Dermis microvascular lymphatic vessel endothelial cell (primary cell): ENCODE measurements at places on chromosomes 4 and X. TPM values are rescaled to one million over a fixed set of nuclear protein-coding genes. Genes with fewer than 3 reads are reported as not detected.
A peak's percentile ranks its signal among the peaks of the same experiment; 100 is the strongest.

Gene HPGD
- not detected in 2 replicates for total RNA-seq

Gene PPP2R2C
- total RNA-seq: 0.39 and 0.89 TPM in 2 replicates

Gene PDE6B
- 3.2 and 9.5 TPM in 2 replicates for total RNA-seq

Gene VSIG1
- 0.13 TPM in 2 replicates for total RNA-seq

DNA sequence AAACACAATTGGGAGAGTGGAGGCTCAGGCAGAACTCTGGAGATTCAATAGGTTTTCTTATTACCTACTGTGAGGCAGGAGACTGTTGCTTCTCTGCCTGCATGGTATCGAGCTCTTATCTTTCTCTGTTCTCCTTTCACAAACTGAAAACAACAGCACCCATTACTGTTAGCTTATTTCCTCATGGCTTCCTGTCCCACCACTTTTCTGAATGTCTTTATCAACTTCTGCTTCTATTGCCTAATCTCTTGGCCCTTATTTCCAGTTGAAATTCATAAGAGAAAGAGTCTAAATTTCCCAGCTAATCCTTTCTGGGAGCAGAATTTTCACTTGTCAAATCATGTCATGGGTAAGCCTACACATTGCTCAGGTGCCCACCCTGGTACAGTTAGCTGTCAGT lies 46.8 kb upstream of the NDST3 start:
- DNase-seq: no peak

DNA sequence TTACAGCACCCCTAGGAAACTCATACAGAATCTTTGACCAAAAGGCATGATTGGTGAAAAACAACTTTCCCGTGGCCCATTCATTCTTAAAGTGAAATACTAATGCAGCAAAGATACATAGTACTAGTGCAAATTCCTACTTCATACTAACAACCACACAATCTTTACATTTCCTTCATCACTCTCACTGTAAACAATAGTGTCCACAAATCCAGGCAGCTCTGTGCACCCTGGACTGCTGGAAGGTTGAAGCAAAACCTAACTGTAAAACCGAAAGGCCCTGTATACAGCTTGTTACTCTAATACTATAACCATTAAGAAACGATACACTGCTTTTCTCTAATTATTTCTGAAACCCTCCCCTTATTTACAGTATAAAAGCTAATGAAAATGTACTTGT lies 82.6 kb downstream of the SH3RF1 start:
- no peak for DNase-seq

GRCh38 chr4:114879916-114880669 lies 233.3 kb downstream of the NDST4 start:
- DNase-seq: no peak

- no peak for DNase-seq
Measured at GRCh38 chr4:151238477-151238876, 38.5 kb upstream of the PRSS48 start.

DNA sequence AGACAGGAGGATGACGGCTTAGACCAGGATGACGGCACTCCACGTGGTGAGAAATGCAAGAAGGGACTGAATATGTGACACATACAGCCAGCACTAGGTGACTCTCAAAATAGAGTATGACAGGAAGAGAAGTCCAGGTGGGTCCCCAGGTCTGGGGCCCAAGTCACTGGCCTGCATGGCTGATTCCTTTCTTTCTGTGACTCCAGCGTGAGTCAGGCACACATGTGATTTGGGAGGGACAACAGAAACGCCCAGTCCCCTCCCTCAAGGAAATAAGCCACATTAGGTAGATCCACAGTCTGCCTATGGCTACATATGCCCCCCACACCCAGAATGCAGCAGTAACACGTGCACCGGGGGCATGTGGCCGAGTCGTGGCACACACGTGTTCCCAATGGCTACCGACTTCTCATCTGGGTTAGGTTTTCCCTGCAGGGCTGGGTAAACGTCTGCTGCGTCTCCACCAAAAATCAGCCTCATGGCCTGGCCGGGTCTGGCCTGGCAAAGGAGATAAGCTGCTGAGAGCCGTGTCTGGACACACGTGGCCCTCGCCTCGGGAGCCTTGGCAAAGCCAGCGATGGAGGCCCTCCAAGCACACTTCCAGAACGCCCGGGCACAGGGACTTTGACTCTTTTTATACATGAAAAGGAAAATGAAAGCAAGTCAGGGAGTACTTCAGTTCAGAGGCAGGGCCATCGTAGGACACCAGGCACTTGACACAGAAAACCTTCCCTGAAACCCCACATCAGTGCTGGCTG lies 19.3 kb downstream of the SEL1L3 start:
- no peak for DNase-seq

DNA sequence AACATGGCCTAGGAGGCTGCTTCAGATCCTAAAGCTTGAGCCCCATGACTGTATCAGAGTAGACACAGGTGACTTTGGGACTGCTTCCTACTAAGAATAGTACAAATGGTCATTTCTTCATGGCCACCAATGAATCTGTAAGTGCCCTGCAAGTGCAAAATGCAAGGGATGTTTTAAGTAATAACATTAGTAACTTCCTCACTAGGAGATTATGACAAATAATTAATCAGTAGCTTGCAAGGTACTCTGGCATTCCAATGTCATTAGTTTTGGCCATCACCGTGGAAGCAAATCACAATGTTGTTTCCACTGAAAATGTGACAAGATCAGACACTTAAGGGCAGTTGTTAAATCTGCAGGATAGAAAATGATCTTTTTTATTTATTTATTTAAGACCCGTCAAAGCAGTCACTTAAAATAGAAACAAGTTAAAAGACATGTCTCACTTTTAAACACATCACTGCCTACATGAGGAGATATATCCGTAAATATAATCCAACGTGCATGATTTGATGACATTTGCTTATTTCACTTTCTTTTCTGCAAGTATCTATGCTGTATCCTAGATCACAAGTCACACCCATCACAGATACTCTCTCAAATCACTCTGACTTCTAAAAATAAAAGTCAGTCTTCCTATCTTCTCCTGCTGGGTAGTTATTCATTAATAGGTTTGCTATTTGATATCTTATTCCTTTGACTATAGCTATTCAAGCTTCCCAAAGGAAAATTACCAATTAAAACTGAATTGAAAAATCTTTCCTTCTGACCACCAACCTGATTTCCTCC lies 400.6 kb downstream of the IL15 start:
- DNase-seq: peak; percentile 13

DNA sequence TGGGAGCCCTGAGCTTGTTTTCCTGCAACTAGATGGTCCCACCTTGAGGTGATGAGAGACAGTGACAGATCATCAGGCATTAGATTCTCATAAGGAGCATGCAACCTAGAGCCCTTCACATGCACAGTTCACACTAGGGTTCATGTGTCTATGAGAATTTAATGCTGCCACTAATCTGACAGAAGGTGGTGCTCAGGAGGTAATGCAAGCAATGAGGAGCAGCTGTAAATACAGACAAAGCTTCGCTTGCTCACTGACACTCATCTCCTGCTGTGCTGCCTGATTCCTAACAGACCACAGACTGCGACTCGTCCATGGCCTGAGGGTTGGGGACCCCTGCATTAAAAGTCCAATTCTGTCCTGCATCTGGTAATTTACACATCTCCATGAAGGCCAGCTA lies 141.6 kb downstream of the KCNIP4 start:
- DNase-seq: no peak

DNA sequence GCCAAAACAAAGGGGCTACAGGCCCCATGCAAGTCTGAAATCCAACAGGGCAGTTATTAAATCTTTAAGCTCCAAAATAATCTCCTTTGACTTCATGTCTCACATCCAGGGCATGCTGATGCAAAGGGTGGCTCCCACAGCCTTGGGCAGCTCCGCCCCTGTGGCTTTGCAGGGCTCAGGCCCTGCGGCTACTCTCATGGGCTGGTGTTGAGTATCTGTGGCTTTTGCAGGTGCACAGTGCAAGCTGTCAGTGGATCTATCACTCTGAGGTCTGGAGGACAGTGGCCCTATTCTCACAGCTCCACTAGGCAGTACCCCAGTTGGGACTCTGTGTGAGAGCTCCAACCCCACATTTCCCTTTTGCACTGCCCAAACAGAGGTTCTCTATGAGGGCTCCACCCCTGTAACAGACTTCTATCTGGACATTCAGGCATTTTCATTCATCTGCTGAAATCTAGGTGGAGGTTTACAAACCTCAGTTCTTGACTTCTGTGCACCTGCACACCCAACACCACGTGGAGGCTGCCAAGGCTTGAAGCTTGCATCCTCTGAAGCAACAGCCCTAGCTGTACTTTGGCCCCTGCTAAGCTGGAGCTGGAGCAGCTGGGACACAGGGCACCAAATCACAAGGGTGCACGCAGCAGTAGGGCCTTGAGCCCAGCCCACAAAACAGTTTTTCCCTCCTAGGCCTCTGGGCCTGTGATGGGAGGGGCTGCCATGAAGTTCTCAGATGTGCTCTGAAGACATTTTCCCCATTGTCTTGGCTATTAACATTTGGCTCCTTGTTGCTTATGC lies 154.8 kb upstream of the PDE5A start:
- no peak for DNase-seq
